ENCODE measurements at places on chromosomes 2 and 18.

DNA sequence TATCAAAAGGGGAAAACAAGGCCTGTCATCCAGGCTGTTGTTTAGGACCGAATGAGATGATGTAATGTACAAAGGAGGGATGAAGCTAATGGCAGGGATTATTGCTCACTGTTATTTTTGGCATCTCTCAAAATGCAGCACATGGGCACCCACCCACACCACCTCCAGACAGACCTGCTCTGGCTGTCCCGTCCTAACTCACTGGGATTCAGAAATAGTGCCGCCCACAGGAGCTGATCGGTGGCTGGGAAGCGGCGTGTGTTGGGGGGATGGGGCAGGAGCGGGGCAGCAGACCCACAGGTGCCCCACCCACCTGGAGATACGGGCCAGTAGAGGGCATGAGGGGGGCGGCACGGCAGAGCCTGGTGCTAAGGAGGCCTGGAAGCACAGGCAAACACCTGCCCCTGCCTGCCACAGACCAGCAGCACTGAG lies 52.2 kb downstream of the CRACDL start:
- DNase-seq, result peak; percentile 14

- DNase-seq, result no peak
These were observed 516 bp upstream of the DOCK10 start for GRCh38 chr2:225042800-225043167.

DNA sequence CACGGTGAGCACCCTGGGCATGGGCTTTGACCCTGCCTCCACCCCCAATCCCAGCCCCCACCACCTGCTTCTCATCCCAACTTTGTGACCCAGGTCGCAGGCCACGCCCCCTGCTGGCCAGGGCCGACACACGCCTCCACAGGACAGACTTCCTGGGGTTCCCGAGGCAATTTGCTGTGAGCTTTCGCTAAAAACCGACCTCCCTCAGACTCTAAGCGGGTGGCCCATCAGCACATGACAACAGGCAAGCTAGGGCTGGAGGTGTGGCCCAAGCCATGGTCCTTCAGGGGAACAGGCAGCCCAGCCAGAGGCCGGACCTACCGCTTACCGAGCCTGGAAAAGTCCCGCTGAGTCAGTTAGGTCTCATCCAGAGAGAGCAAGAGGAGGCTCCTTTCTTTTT lies 31.9 kb downstream of the C1QL2 start:
- peak; percentile 42 for DNase-seq

- no peak for DNase-seq
These were observed 46.8 kb downstream of the ZC3H15 start for GRCh38 chr2:186532891-186533290.

- no peak for DNase-seq
These were observed 37.4 kb downstream of the TNP1 start for GRCh38 chr2:216822470-216822869.

GRCh38 chr18:3066341-3067110 lies 53.6 kb upstream of the LPIN2 start:
- DNase-seq, result peak; percentile 40

DNA sequence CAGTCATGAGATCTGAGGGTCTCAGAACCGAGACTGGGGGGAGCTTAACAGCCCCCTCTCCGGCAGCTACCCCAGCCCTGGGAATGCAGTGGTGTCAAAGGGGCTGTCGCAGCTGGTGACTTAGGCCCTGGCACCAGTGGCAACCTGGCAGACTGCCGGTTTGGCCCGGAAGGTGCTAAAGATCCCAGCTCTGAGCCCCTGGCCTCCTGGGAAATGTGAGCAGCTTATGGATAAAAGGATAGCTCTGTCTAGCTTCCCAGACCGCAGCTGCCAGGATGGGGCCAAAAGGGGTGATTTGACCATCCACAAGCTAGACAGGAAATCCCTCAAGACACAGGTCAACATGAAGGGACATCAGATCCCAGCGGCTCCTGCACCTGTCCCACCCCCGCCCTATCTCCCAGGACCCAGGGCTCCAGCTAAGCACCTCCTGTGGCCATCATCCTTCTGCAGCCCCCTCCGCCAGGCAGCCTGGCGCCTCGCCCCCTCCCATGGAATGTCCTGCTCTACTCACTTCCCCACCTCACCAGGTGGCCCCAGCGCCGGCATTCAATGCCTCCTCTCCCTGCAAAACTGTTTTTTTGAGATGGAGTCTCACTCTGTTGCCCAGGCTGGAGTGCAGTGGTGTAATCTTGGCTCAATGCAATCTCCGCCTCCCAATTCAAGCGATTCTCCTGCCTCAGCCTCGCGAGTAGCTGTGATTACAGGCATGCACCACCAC lies 33.2 kb upstream of the EFHD1 start:
- no peak for DNase-seq

- DNase-seq, result no peak
These were observed 1.3 kb downstream of the ZNF521 start for GRCh38 chr18:25350489-25351251.

DNA sequence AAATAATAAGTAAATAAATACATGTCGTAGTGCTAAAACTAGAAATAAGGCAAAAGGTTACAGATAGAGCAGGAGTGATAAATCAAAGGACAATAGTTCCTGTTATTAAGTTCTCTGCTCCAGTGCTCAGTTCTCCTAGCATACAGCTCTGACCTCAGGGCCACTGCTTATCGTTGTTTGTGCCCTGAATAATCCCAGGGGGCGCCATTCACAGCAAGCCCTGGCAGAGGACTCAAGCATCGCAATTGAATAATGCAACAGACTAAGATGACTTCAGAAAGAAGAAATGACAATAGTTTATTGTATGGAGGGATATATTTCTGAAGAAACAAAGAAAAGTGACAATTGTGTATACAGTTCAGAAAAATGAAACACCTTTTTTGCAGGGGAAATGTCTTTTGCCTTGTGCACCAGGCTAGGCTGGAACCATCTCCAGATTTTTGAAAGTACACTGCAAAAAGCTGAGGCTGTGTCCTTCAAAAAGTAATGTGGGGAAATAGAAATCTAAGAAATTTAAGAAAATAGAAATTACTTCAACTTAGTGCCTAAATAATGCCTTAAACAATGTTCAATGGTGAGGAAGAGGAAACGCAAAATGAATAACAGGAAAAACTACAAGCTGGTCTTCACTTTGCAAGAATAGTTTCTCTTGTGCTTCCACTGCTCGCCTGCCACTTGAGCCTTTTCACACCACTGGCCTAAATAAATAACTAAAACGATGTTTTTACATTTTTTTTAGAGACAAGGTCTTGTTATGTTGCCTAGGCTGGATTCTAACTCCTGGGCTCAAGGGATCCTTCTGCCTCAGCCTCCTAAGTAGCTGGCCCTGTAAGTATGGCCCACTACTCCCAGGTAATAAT lies 19.0 kb upstream of the CCNYL1 start:
- peak; percentile 45 for DNase-seq

DNA sequence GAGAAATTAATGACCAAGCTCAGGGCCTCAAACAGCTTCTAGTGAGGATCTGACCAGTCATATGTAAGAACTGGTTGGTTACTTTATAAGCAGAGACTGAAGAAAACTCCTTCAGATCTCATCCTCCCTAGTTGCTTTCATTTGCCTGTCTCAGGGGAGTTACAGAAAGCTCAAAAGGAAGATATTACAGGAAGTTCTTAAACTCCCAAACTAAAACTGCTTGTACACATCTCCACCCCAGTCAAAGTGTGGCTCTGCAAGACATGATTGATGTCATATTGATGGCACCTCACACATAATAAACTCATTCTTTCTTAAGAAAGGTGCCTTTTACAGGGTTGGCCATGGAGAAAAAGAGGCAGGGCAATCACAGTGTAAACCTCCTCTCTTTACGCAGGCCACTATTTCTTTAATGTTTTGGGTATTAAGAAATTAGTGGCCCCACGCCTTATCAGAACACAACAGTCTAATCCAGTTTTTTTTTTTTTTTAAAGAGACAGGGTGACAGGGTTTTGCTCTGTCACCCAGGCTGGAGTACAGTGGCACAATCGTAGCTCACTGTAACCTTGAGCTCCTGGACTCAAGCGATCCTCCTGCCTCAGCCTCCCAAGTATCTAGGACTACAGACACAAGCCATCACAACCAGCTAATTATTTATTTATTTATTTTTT lies 62.6 kb upstream of the STK17B start:
- DNase-seq, result no peak

DNA sequence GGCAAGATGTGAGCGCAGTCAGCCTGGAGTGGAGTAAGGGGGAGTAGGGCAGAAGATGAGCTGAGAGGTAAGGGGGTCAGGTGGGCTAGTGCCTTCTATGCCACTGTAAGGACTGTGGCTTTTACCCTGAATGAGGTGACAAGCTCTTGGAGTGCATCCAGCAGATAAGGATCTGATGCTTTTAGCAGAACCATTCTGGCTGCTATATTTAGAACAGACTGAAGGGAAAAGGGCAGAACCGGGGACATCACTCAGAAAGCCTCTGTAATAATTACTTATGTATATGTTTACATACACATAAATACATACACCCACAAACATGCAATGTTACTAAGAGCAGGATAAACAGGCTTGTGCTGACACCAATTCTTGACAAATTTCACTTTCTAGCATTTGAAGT lies 124.8 kb downstream of the DTNB start:
- DNase-seq, result no peak

DNA sequence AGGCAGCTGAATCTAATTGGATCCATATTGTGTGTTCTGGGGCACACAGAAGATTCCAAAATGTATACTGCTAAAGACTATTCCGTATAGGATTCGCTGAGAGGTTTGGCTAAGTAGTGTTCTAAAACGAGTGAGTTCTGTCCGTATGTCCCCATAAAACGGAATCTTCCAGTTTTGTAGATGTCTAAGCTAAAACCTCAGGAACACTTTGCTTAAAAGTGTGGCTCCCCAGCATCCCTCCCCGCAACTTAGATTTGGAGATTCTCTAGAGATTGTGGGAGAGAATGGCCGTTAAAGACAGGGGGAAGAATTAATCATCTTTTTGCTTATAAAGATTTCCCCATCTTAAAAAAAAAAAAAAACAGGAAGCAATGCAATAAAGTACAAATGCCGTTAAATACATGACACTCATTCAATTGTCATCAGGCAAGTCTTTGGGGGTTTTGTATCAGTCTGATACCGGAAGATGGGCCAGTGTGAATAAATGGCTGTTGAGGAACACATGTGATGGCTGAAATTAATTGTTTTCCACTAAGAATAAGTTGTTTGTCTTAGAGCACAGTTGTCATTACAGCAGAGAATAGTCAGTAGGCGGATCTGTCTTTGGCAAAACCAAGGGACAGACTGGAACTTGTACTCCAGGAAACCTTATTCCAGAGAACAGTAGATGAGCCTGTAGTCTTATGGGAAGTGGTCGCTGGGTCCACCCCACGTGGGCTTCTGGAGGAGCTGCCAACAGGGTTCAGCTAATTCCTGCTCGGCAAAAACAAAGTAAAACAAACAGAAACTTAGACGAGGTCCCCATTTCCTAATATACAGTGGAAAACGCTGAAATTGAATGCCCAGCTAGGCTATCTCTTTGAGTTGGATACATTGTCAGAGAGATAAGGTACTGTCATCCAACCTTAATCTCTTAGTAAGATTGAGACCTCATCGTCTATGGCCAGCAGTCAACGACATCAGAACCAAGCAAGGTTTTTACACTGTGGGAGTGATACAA lies 1.7 kb downstream of the EMILIN2 start:
- no peak for DNase-seq

DNA sequence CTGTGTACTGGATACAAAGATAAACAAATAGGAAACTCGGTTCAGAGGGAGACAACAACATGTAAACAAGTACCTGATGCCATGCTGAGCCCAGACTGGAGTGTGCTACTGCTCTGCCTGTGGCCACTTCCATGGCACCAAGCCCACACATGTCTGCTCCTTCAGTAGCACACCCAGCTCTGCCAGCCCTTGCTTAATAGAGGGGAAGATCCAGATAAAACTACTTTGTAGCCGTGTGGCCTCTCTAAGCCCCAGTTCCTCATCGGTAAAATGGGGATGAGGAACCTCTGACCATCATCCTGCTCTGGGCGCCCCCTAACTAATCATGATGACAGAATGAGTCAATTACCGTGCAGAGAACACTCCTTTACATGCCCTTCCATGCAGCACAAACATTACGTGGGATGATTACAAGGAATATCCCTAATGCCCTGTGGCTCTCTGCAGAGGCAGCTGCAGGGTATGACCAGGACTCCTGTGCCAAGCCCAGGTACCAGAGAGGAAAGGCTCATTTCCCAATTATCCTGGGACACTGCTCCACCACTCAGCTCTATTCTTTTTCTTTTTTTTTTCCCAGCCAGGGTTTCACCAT lies 34.9 kb downstream of the DNMT3A start:
- DNase-seq, result no peak

DNA sequence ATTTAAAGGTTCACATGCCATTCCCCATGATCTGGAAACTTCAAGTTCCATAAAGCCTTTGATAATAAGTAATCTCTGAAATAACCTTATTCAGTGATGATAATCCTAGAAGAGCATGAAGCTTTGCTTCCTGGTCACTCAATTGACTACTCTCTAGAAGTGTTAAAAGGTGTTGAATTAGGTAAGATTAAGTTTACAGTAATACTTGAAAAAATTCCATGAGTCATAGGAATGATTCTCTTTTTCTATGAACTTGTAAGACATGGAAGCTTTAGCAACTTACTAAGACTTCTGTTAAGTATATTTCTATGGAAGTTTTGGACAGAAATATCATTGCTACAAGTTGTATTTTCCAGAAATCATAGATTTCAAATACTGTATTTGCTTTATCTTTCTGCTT lies 100.6 kb downstream of the MYO1B start:
- no peak for DNase-seq

DNA sequence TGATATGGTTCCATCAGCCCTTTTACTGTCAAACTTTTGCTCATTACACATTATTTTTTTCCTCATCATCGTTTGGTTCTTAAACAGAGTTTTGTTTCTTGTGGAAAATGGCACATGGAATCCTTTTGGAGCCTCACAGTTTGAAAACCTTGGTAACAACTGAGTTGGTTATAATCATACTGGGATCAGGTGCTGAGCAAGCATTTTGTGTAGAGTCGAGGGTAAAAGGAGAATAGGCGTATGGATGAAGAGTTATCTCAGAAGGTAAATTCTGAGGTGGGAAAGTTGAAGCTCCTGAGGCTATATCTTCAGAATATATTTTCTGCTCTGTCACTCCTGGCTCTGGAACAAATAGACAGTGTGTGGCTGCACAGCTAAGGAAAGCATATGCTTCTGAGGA lies 274.0 kb upstream of the DSEL start:
- no peak for DNase-seq

- no peak for DNase-seq
These were observed 69.6 kb downstream of the COL5A2 start for GRCh38 chr2:189109921-189110397.

DNA sequence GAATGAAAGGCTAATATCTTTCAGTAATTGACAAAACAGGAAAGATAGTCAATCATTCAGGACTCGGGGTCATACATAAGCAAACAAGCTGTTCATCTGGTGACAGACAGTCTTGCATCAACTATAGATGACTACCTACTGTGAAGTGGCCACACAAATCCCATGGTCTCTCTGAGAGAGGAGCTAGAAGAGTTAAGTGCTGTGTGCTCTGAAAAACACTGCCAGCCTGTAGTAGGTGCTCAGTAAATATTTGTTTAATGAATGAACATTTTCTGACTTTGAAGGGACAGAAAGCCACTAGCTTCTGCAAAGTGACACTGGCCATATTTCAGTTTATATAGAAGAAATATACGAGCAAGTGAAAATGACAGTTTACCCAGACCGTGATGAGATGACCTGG lies 184.0 kb upstream of the CHAC2 start:
- DNase-seq, result no peak

GRCh38 chr2:219769090-219769910 lies 141.9 kb downstream of the SLC4A3 start:
- no peak for DNase-seq

All from activated CD8-positive, alpha-beta memory T cell treated with anti-CD3 and anti-CD28 coated beads, Interleukin-2, amount 10 ng/mL, durations not matched to agents 7 days and 5 days (primary cell).